Neuronal stem cell (in vitro differentiated cells): ENCODE measurements at places on chromosomes 6 and 20.

GRCh38 chr6:168361766-168362165 is 42.2 kb upstream of the DACT2 start:
- DNase-seq = no peak

DNA sequence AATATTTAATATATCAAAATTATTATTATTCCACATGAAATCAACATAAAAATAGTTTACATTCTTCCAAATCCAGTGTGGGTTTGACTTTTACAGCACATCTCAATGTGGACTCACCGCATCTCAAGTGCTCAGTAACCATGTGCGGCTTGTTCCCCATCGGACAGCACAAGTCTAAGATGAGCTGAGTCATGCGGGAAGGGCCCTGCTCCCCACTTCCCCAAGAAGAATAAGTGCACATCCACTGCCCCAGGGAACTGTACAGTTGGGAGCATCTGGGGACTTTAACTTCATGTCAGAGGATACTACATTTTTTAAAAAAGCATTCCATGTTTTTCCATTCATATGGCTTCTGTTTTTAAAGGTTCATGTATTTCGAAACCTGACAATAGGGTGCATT is 325.6 kb downstream of the BTBD3 start:
- no peak for DNase-seq

GRCh38 chr6:131931063-131931750 is 20.0 kb downstream of the CCN2 start:
- DNase-seq = no peak

- no peak for DNase-seq
These were observed 108.9 kb downstream of the IMPG1 start for GRCh38 chr6:75963569-75963968.

DNA sequence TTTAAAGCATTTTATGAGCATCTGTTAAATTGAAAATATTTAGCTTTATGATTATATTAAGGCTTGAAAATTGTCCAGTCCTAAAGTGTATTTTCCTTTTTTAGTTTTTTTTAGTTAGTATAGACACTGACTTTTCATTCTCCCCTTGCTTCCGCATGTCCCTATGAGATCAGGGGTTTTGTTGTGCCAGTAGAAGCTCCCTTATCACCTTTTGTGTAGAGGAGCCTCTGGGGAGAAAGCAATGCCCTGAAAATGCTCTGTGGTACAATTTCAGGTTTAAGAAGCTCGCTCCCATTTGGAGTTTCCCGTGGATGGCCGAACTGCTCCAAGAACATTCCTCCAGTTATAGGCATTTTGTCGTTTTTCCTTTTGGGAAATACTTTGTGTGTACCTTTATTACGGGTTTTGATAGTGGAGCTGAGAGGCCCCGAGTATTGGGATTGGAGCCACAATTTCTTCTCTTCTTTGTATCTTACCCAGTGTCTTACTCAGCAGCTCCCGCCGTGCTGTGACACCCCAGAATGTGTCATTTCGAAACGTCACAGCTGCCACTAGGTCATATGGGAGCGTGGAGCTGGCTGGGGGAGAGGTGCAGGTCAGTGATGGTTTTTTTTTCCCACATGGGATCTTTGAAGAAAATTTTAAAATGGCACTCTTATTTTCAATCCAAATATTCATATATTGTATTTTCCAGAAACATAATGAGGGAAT is 49.9 kb downstream of the RPRD1B start:
- no peak for DNase-seq
